GM03348 (cell line): ENCODE measurements at places on chromosomes 11 and 22.

- DNase-seq = no peak
Observed at GRCh38 chr11:12237381-12237784, 127.0 kb downstream of the MICAL2 start.

DNA sequence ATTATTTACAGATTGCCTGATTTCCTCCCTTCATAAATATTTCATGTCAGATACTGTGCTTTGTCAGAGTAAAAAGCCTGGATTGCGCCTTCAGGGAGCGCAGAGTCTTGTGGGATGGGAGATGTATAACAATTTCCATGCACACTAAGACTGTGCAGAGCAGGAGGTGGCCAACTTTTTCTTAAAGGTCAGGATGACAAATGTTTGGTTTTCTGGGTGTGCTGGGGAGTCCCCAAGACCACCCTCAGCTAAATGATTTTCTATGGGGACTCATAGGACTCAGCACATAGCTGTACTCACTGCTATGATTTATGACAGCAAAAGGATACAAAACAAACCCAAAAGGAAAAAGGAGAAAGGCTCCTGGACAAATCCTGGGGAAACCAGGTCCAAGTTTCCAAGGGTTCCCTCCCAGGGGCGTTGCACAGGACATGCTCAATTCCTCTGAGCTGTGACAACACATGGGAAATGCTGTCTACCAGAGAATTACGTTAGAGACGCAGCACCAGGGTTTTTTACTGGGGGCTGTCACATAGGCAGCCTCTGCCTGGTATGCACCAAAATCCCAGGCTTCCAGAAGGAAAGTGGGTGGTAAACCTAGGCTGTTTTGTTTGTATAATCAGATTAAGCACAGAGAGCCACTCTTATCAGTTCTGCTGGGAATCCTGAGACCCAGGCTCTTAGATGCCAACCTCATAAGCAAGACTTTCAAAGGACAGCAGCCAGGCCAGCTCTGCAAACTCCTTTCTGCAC, 59.1 kb downstream of the CSNK2A3 start:
- no peak for DNase-seq

DNA sequence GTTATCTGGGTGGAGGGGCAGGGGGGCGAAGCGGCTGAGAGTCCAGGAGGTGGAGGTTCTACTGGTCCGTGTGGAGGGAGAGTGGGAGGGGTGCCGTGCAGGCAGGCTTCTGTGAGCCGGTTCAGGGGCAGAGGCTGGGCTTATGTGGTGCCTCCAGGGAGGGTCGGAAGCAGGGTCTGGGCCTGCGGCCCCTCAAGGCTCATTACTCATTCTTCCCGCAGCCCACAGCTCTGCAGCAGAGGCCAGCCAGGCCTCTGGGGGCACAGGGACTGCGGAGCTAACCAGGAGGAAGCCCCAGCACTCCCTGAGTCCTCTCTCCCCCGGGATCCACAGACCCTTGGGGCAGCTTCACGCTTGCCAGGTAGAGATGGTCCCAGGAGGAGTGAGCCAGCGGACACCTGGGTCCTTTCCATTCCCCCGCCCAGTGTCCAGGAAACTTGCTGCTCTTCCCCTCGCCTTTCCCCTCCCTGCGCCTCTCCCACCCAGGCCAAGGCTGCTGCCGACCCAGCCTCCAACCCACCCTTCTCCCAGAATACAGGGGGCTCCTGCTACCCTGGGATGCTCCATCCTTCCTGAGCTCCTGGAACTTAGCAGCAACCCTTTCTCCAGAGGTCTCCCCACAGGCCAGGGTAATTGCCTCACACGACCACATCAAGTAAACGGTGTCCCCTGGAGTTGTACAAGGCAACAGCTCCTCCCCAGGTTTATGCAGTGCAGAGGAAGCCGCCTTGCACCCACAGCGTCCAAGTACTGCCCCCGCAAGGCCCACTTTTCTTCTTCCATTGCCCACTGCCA, 6.3 kb downstream of the NRXN2 start:
- no peak for DNase-seq

DNA sequence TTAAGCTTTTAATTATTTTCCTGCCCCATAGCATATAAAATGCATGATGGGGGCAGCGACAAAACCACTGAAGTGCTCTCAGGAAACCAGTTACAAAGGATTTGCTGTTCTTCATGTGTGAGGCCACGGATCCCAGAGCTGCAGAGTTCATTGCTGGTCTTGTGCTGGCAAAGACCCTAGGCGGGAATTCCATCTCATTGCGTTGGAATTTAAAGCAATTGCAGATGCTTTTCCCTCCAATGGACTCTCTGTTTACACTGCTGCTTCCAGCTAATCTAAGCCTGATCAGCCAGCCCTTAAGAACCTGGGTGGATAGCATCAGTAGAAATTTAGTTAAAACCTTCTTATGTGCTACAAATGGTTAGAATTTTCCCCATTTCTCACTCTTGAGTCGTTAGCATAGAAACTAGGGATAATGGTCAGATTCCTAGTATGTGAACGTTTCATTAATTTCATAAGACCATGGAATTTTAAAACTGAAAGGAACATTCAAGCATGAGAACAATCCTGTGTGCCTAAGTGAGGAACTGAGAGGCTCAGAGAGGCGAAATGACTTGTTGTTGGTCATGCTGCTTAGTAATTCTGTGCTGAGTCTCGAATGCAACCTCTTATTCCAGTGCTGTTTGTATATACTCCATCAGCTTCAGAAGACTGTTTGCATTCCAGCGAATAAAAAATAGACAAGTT, 36.1 kb upstream of the ADSL start:
- peak; percentile 89 for DNase-seq

DNA sequence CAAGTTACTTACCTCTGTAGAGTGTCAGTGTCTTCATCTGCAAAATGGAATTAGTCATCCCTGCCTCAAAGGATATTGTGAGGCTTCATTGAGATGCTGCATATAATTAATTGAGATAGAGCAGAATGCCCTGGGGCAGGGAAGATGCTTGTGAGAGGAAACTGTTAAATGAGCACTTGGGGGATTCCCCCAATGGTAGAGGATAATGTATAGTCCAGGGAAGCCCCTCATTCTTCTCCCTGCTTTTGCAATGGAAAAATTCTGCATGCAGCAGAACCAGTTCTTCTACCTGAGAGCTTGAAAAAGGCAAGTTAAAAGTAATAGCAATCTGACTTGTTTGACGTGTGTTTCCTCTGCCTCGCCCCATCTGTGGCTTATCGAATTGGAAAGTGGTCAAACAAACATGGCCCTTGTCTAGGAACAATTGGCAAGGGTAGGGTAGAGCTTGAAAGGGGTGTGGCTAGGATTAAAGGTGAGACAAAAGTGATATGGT, 90.9 kb downstream of the NAV2 start:
- no peak for DNase-seq

DNA sequence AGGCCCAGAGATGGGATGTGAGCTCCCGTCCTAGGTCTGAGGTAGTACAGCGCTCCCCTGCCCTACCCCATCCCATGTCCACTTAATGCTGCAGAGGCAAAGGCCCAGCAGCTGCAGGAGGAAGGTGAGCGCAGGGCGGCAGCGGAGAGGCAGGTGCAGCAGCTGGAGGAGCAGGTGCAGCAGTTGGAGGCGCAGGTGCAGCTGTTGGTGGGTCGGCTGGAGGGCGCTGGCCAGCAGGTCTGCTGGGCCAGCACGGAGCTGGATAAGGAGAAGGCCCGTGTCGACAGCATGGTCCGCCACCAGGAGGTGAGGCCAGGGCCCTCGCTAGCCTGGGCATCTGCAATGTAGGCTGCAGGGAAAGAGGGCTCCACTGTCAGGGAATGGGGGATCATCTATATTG, 15.2 kb downstream of the CCDC157 start:
- no peak for DNase-seq

DNA sequence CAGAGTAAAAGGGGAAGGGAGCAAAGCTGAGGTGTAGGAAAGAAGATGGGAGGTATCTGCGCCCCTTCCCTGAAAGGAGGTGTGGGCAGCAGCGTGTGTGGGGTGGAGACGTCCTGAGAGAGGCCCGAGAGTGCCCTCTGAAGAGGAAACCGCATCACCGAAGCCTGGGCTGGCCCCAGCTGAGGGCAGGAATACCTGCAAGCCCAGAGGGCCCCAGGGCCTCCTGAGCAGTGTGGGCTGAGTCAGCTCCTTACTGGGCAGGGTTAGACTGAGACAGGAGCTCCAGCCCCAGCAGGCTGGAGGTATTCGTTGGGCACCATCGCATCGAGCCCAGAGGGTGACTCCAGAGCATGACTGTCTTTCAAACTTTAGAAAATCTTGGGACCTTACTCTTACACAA, 534.0 kb upstream of the B3GAT1 start:
- DNase-seq = no peak

DNA sequence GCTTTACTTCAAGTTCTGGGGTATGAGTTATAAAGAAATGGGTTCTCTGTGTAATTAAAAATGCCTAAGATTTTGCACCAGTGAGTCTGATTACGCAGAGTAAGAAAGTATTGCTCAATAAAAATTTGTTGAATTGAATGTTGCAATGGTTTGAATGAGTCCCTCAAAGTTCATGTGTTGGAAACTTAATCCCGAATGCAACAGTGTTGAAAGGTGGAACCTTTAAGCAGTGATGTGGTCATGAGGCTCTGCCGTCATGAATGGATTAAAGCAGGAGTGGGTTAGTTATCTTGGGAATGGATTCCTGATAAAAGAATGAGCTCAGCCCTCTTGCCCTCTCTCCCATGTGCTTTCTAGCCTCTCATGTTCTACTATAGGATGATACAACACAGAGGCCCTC, 52.6 kb upstream of the SESN3 start:
- DNase-seq = no peak

- no peak for DNase-seq
Observed at GRCh38 chr22:40058265-40058664, 63.5 kb downstream of the FAM83F start.

- DNase-seq = no peak
Observed at GRCh38 chr11:73752903-73753302, 8.0 kb downstream of the RAB6A start.

- no peak for DNase-seq
Observed at GRCh38 chr22:30357236-30357570, 396 bp downstream of the CCDC157 start.

DNA sequence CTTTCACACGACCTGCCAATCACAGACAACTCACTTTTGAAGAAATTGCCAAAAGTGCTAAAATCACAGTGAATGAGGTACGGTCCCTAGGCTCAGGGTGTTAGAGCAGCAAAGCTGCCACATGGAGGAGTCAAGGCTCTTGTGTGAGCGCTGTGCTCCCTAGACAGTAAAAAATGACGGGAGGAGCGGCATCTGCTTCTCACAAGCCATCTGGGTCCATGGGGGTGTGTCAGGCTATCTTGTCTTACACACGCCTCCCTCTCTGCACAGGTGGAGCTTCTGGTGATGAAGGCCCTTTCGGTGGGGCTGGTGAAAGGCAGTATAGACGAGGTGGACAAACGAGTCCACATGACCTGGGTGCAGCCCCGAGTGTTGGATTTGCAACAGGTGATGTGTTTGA, 14.8 kb downstream of the PSMD13 start:
- no peak for DNase-seq

DNA sequence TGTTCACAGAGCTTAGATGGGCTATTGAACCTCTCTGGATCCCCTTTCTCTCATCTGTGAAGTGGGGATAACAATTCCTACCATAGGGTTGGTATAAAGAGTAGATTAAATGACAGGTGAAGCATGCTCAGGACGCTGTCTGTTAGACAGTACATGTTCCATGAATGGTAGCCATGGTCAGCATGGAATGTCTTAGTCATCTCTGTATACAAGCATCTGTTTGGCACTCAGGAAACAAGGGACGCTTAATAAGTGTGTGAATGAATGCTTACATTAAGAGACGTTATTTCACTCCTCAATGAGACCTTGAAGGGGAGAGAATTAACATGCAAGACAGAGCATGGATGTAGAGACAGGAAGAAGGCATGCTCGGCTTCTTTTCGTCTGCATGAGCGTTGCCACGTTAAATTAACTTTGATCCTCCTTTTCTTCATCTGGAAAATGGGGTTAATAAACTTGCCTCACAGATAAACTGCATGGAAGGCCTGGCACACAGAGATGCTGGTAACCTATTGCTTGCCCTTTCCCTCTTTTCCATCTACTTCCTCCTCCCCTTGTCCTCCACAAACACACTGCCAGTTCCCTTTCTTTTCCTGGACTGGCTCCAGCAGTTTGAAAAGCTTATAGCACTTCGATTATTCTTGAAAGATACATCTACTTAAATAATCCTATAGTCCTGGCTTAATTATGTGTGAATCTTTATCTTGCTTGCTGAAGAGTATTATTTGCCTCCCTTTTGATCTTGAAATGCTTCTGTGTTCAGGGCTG, 267.2 kb upstream of the MTNR1B start:
- DNase-seq = no peak

GRCh38 chr22:35598396-35598710, 18.8 kb downstream of the MB start:
- DNase-seq = no peak

DNA sequence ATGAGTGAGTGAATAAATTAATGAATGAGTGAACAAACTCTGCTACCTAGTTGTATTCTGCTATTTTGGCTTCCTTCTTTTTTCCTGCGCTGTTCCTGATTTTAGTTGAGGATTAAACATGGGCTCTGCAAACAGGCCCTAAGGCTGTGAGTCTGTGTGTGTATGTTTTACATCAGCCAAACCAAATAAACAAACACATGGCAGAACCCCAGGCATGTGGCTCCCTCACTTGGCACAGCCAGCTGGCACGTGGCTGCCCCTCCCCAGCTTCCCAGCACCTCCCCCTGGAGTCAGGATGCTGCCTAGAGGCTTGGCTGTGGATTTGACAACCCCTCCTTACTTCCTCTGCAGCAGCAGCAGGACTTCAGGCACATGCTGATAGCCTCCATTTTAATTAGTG, 593.2 kb downstream of the INSC start:
- DNase-seq = no peak

DNA sequence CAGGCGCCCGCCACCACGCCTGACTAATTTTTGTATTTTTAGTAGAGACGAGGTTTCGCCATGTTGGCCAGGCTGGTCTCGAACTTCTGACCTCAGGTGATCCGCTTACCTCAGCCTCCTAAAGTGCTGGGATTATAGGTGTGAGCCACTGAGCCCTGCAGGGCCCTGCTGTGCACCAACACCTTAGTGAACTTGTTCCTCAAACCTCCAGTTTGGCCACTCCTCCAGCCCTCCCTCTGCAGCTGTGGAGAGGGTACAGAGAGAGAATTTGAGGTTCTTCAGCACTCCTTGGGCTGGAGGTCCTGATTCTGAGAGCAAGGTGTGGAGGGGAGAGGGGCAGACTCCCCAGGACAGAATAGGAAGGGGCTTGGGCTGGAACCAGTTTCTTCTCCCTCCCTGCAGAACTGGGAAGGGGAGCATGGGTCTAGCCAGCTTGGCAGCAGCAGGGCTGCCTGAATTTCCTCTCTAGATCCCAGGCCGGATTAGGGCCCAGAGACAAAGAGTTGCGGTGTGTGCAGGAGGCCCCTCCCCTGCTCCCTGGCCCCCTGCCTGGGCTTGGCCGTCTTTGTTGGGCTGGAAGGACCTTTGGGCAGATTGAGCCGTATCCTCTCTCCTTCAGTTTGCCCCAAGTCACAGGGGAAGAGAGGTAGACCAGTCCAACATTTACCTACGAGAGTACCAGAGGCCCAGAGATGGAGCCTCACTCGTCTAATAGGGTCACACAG, 2.3 kb upstream of the PEX16 start:
- no peak for DNase-seq

GRCh38 chr11:111299101-111300026, 1.0 kb downstream of the POU2AF3 start:
- peak; percentile 85 for DNase-seq

- DNase-seq = no peak
Observed at GRCh38 chr22:32583074-32583682, 108.6 kb downstream of the FBXO7 start.

GRCh38 chr11:100297516-100297915, 389.6 kb upstream of the ARHGAP42 start:
- DNase-seq = no peak

GRCh38 chr11:68026391-68027105, 3.9 kb upstream of the NDUFS8 start:
- no peak for DNase-seq

- no peak for DNase-seq
Observed at GRCh38 chr11:108223348-108224149, 682 bp downstream of the ATM start.
